ENCODE measurements at places on chromosomes 3 and 15. TPM values are rescaled to one million over a fixed set of nuclear protein-coding genes. Genes with fewer than 3 reads are reported as not detected.
A peak's percentile ranks its signal among the peaks of the same experiment; 100 is the strongest.

GRCh38 chr3:170907637-170908234 is 701 bp downstream of the EIF5A2 start:
- peak overlapping the region; percentile 97 for H3K4me3 ChIP-seq
- no peak for DNase-seq
- no peak overlapping the region for H3K27ac ChIP-seq
- no peaks in the 10 kb centered on the region for H3K36me3 ChIP-seq

- H3K4me3 ChIP-seq: no peak overlapping the region
- peaks cover 2% of the 10 kb centered on the region for H3K27me3 ChIP-seq
- H3K4me1 ChIP-seq: peaks cover 2% of the 10 kb centered on the region
- no peak overlapping the region for H3K27ac ChIP-seq
Measured at GRCh38 chr3:54986294-54986693, 58.4 kb upstream of the LRTM1 start.

GRCh38 chr3:132351222-132351806 is 34.1 kb downstream of the ACP3 start:
- H3K4me1 ChIP-seq: no peaks in the 10 kb centered on the region
- H3K4me3 ChIP-seq: no peak overlapping the region

DNA sequence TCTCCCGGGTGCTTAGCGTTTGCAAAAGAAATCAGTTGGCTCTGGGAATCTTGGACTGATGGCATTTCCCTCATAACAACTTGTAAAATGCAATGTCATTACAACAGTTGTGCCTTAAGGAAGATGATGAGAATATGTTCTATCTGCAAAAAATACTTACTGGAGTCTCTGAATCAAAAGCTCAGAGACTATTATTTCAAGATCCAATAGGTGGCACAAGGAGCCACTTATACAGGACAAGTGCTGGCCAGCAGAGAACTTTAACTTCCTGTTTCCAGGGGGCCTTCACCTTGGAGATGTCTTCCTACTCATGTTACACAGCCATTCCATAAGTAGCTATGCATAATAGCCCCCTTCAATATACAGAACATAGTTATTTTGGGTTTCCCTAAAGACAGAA is 8.9 kb upstream of the RPS27L start:
- no peak overlapping the region for H3K27ac ChIP-seq
- H3K27me3 ChIP-seq: no peaks in the 10 kb centered on the region
- H3K36me3 ChIP-seq: no peaks in the 10 kb centered on the region
- DNase-seq: no peak
- no peak overlapping the region for H3K4me3 ChIP-seq
- no peaks in the 10 kb centered on the region for H3K4me1 ChIP-seq

DNA sequence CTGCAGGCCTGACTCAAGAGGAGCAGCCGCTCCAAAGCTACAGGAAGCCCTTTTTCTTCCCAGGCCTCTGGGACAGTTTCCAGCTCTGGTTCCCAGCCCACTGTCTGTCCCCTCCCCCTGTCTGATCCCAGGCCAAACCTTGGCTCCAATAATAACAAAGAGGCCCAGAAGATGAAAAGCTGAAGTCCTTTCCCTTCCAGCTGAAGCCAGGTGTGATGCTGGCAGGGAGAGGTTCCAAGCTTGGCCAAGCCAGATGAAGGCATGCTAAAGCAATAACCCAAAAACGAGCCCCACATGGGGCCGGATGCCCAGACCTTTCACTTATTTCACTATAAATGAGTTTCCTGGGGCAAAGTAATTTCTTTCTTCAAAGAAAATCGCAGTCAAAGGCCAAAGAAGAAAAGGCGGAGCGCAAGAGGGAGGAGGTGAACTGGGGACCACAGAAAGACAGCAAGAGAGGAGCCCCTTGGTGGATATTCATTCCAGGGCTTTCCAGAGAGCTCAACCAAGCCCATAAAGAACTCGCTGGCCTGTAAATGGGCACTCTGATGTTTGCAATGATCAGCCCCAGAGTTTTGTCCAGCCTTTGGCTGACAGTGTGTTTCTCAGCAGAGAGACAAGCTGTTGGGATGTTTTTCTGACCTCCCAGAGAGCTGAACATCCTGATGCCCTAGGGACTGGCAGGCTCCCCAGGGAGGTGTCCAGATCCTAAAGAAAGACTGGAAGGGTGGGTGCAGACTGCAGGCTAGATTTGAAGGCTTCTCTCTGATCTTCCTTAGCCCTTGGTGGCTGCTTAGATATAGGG is 157.6 kb downstream of the UACA start:
- no peak for DNase-seq
- no peak overlapping the region for H3K4me3 ChIP-seq
- H3K27me3 ChIP-seq: no peaks in the 10 kb centered on the region
- no peaks in the 10 kb centered on the region for H3K36me3 ChIP-seq
- no peak overlapping the region for H3K27ac ChIP-seq

- H3K4me1 ChIP-seq: peaks cover 1% of the 10 kb centered on the region
- no peaks in the 10 kb centered on the region for H3K36me3 ChIP-seq
- H3K4me3 ChIP-seq: no peak overlapping the region
- no peak overlapping the region for H3K27ac ChIP-seq
- DNase-seq: no peak
Measured at GRCh38 chr3:153096731-153097131, 65.3 kb upstream of the RAP2B start.

The GOLGA8Q gene
- polyA plus RNA-seq: not detected

The GOLGA8R gene
- polyA plus RNA-seq: 2.1 TPM

The SERINC4 gene
- polyA plus RNA-seq: 0.43 TPM
